Stimulated activated naive CD4-positive, alpha-beta T cell treated with Interleukin-2 at 50 U/mL for 16 hours (primary cell): ENCODE measurements at places on chromosomes 1 and 21.

- no peak for DNase-seq
These were observed 27.7 kb upstream of the ELAVL4 start for GRCh38 chr1:50080904-50081586.

DNA sequence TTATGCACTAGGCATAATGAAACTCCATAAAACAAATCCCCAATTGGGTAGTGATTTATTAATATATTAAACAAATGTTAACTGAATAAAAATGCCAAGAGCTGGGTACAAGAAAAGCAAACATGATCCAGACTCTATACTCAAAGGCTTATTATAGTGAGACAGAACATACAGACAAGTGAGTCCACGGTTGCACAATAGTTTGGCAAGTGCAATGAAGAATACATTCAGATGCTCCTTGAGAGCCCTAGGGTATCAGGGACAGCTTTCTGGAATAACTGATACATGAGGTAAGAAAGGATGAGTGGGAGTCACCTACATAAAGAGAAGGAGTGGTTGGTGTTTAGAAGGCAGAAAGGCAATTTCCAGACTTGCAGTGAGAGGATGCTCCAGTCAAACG, 85.1 kb downstream of the VAV3 start:
- DNase-seq, result no peak

- no peak for DNase-seq
These were observed 23.2 kb downstream of the ILDR2 start for GRCh38 chr1:166952002-166952746.

GRCh38 chr1:45617618-45618017, 6.2 kb downstream of the CCDC17 start:
- no peak for DNase-seq

GRCh38 chr1:59730759-59731478, 83.8 kb upstream of the HOOK1 start:
- DNase-seq, result no peak

DNA sequence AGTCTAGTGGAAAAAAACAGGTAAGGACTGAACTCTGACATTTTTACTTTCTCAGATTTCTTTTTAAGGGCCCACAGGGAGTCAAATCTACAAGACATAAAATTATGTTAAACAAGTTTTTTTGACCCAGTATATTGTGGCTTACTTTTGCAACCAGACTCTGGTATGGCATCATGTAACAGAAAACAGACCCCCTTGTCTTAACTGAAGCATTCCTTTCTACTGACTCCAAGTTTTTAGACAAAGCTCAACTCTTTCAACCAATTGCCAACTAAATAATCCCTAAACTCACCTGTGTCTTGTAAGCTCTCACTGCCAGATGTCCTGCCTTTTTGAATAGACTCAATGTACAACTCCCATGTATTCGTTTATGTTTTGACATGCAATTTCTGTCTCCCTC, 64.3 kb downstream of the FASLG start:
- no peak for DNase-seq

GRCh38 chr1:69570356-69570755, 2.6 kb downstream of the LRRC7 start:
- DNase-seq, result no peak
